ENCODE measurements at places on chromosomes 1 and 21.

DNA sequence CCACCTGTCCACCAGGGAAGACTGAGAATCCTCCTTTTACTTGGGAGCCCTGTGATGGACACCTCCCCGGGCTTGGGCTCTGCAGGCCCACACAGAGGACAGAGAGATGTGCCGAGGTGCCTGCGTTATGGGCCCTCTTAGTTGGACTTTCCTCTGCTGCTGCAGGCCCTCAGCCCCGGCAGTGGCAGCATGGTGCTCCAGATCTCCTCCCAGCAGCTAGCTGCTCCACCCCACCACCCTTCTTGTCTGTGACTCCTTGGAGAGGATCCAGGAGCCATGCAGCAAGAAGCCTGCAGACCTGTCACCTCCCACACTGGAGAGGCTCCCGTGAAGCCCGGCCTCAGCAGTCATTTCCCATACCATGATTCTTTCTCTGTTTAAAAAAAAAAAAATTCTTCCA lies 27.4 kb downstream of the PHGDH start:
- DNase-seq, result no peak

- DNase-seq, result peak; percentile 92
Measured at GRCh38 chr1:151311589-151312331, 15.5 kb downstream of the PI4KB start.

GRCh38 chr1:12177156-12177998 lies 10.6 kb downstream of the TNFRSF1B start:
- no peak for DNase-seq

GRCh38 chr1:165897326-165898303 lies 70.2 kb downstream of the UCK2 start:
- DNase-seq, result no peak

GRCh38 chr1:196527919-196528318 lies 80.3 kb downstream of the KCNT2 start:
- DNase-seq, result no peak

GRCh38 chr1:91075233-91076135 lies 53.6 kb upstream of the ZNF644 start:
- DNase-seq, result no peak

GRCh38 chr1:170321113-170321512 lies 175.4 kb downstream of the NTMT2 start:
- DNase-seq, result no peak

Data from hematopoietic multipotent progenitor cell treated with erythropoietin and hydrocortisone succinate and interleukin-3 and kit ligand, for 17 days (in vitro differentiated cells).